Hematopoietic multipotent progenitor cell treated with erythropoietin and hydrocortisone succinate and interleukin-3 and kit ligand, for 8 days (in vitro differentiated cells): ENCODE measurements at places on chromosomes 11 and 22.

DNA sequence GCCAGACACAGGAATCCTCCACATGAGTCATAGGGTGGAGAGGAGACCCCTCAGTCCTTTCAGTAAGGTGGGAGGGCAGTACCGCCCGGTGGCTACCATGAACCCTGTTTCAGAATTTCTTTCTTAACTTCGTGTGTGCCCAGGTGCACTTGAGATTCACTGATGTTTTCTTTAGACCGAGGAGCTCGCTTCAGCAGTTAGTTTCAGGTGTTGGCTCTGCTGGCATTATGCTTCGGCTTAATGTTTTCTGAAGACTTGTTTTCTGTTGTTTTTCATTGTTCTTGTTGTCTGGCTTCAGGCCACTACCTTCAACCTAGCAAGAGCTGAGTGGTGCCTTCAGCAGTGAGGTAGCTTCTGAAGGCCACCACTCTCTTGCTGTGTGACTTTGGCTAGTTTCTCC is 71.5 kb downstream of the BMAL1 start:
- no peak for DNase-seq

DNA sequence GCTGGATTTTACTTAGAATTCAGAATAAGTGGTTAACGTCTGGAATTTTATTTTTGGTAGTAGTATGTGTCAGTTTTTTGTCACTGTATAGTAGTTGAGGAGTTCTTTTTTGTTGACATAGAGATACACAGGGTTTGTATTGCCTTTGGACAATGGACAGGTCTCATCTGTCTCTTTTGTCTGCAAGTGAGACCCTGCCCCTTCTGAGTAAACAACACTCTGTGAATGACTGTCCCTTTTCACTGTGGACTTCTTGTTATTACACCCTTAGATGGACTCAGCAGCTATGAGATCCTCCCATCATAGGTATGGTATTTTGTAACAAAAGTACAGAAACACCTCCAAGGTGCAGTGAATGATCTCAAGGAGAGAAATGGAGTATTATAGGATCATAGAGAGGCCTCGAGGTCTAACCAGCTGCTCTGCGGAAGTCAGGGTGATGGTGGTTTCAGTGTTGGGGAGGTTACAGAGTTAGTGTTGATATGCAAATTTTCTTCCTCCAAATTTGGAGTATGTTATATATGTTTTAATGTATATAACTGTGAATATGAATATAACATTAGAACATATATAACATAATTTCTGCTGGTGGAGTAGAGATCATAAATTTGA is 7.8 kb downstream of the PPP6R3 start:
- DNase-seq = no peak

GRCh38 chr11:1810761-1811160 is 24.0 kb upstream of the SYT8 start:
- DNase-seq = no peak

DNA sequence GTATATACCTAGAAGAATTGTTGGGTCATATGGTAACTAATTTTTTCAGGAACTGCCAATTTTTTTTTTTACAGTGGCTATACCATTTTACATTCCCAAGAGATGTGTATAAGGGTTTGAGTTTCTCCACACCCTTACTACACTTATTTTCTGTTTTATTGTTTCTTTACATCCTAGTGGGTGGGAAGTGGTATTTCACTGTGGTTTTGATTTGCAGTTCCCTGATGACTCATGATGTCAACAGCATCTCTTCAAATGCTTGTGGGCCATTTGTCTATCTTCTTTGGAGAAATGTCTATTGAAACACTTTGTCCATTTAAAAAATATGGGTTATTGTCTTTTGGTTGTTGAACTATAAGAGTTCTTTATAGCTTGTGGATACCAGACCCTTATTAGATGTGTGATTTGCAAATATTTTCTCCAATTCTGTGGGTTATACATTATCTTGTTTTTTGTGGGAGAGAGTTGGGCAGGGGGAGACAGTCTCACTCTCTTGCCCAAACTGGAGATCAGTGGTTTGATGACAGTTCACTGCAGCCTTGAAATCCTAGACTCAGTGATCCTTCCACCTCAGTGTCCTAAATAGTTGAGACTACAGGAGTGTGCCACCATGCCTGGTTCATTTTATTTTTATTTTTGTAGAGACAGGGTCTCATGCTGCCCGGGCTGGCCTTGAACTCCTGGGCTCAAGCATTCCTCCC is 30.3 kb upstream of the PISD start:
- no peak for DNase-seq

DNA sequence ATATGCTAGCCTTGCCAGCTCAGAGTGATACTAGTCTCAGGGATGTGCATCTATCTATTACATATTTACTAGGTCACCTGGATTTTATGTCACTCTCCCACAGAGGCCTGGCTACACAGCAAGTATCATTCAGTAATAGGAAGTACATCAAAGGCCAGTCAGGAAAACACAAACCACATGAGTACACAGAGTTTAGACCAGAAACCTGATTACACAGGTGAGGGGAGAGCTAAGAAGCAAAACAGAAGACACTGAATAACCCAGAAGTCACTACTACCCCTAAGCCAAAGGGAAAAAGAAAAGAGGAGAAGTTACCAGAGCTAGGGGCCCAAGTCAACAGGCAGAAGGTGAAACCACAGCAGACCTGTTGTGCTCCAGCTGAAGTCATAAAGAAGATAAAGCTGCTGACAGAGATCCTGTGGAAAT is 13.3 kb downstream of the LPXN start:
- no peak for DNase-seq

DNA sequence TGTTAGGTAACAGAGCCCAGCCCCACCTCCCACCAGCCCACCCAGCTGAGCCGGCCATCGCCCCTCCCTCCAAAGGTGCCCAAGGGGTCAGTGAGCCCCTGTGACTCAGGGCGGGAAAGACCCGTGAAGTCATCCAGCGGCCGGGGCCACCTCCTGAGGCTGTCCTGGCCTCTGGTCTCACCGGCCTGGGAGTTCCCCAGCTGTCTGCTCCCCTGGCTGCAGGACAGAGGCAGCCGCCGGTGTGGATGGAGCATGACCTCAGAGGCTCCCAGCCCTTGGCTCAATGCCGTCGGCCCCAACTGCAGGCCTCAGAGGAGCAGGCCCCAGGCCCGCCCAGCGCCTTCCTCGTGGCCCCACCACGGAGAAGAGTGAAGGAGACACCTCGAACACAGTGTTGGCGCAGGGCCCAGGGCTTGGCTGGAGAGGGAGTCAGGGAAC is 28.7 kb downstream of the RPL3 start:
- DNase-seq = no peak

- no peak for DNase-seq
These were observed 68.7 kb downstream of the PPFIBP2 start for GRCh38 chr11:7582338-7582985.

DNA sequence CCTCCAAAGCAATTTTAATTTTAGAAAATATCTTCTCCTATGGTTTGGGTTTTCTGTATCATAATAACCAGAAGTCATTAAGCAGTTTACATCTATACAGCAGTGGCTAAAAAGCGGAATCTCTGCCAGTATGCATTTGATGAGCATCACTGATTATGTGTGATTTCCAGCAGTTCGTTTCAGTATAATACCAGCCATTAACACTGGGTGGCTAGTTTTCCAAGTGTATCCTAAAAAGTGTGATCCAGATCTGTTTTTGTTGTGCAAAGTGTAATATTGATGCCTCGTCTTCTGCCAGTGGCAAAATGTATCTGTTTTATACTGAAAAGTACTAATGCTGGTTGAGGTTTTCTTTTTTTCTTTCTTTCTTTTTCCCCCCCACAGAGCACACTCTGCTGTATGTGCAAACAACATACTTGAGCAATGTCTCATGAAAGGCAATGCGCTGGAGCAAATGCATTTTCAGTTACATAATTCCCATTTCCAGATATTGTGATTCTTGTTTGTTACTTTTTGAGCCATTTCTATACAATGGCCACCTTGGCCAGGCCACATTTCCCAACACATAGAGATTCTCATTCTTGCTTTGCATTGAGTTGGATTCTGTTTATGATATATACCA is 64.2 kb downstream of the SLC36A4 start:
- DNase-seq = no peak

DNA sequence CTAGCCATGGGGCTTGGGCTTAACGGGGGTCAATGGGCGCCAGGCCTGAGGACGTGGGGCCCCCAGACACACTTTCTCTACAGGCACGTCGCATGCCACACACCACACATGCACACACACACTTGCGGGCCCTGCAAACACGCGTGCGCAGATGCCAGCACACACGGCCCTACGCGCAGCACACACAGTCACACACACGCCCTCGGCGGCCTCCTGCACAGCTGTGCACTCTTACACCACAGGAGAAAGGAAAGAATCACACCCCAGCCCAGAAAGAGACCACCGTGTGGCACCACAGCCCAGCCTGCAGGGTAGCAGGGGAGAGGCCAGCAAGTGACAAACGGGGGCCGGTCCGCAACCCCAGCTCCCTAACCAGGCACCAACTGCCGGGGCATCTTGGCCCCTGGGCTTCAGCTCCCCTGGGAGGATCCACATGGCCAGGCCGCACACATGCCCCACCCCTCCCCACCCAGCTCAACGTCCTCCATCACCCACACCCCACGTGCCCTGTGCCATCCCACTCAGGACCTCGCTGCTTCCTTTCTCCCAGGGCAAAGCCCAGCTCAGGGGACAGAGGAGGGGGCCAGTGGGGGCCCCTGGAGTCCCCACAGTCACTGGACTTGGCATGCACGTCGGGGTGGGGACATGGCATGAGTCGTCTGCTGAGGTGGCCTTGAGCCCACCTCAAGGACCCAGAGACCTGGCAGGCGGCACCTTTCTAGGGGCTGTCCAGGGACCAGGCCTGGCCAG is 26.3 kb upstream of the TH start:
- DNase-seq = no peak

DNA sequence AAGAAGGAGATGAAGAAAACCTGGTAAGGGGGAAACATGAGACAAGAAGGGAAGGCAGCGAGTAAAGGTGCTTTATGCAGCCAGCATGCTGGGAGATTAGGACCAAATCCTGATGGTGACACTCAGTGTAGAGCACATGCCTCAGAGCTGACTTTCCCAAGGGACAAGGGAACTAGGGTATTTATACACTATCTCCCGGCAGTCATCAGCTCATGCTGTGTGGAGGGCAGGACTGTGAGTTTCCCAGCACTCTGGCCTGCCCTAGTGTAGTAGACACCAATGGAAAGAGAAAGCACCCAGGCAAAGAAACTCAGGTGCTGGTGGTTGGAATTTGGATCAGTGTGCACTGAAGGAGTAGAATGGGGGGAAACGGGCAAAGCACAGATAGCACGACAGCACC is 128.3 kb upstream of the CSNK2A3 start:
- no peak for DNase-seq
